ENCODE measurements at places on chromosomes 4 and X.

DNA sequence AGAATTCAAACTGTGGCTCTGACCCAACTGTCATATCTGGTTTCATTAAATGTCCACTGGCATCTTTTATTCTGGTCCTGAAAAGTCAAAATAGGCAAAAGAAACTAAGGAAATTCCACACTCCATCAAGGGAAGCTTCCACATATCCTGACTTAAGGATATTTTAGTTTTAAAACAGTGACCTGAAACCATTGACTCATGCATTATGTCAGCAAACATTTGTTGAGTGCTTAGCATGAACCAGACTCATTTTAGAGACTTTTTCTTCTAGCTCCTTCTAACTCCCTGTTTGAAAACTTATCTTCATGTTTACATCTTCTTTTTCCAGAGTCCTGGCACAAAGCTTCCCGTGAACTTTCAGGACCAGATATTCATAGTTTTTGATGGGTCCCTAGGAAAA lies 6.9 kb upstream of the CXCL1 start:
- no peaks in the 10 kb centered on the region for H3K27me3 ChIP-seq
- H3K27ac ChIP-seq = no peak overlapping the region
- no peak for DNase-seq
- no peaks in the 10 kb centered on the region for H3K36me3 ChIP-seq

- peaks cover 2% of the 10 kb centered on the region for H3K36me3 ChIP-seq
- no peak overlapping the region for H3K4me3 ChIP-seq
- no peaks in the 10 kb centered on the region for H3K4me1 ChIP-seq
- no peak overlapping the region for H3K27ac ChIP-seq
- no peak for DNase-seq
- H3K27me3 ChIP-seq = no peaks in the 10 kb centered on the region
Measured at GRCh38 chrX:40607381-40607780, 15.8 kb upstream of the MPC1L start.

GRCh38 chr4:99324979-99325378 lies 3.8 kb upstream of the ADH1B start:
- no peaks in the 10 kb centered on the region for H3K27me3 ChIP-seq
- H3K4me3 ChIP-seq = no peak overlapping the region
- H3K27ac ChIP-seq = peak overlapping the region; percentile 82
- H3K4me1 ChIP-seq = peaks cover 6% of the 10 kb centered on the region

GRCh38 chrX:43969504-43970501 lies 3.4 kb downstream of the NDP start:
- H3K27ac ChIP-seq = no peak overlapping the region
- H3K36me3 ChIP-seq = no peaks in the 10 kb centered on the region
- no peaks in the 10 kb centered on the region for H3K4me1 ChIP-seq
- no peaks in the 10 kb centered on the region for H3K27me3 ChIP-seq

- H3K4me1 ChIP-seq = no peaks in the 10 kb centered on the region
- no peak for DNase-seq
- H3K4me3 ChIP-seq = no peak overlapping the region
- no peak overlapping the region for H3K27ac ChIP-seq
- H3K27me3 ChIP-seq = no peaks in the 10 kb centered on the region
- no peaks in the 10 kb centered on the region for H3K36me3 ChIP-seq
Measured at GRCh38 chrX:66676413-66676812, 37.5 kb upstream of the EDA2R start.

DNA sequence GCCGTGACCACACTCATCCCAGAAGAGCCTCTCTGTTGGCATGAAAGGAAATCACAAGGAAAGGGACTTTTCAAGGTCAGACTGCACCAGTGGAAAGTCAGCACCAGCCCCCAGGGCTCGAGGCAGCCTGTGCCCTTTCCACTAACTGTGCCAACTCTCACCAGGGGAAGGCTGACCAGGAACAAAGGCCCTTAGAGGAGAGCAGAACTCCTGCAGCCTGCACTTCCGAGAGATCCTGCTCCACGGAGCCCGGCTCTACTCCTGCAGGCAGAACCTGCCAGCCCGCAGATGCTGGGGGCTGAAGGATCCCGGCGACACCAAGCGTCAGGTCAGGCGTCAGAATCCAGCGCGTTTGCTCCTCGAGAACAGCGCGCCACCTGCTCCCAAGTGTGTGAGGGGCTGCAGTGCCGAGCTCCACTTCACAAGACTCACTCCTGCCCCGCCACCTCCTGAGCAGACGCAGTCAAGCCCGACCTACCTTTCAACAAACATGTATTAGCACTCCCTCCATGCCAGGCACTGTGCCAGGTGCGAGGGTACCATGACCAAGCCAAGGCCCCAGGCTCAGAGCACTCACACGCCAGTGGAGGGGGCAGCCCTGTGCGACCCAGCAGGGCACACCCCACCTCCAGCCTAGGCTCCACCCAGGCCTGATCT lies 13.6 kb upstream of the HELT start:
- no peaks in the 10 kb centered on the region for H3K27me3 ChIP-seq
- H3K4me1 ChIP-seq = no peaks in the 10 kb centered on the region
- peak overlapping the region; percentile 48 for H3K4me3 ChIP-seq
- H3K36me3 ChIP-seq = no peaks in the 10 kb centered on the region
- H3K27ac ChIP-seq = no peak overlapping the region

DNA sequence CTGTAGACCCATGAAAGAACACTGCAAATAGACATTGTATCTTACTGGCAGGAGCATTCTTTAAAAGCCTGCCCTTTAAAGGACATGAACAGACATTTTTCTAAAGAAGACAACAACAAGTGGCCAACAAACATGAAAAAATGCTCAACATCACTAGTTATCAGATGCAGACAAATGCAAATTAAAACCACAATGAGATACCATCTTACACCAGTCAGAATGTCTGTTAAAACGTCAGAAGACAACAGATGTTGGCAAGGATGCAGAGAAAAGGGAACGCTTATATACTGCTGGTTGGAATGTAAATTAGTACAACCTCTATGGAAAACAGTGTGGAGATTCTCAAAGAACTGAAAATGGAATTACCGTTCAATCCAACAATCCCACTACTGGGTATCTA lies 77.2 kb downstream of the ATP10D start:
- no peaks in the 10 kb centered on the region for H3K4me1 ChIP-seq
- no peak for DNase-seq
- H3K27ac ChIP-seq = no peak overlapping the region
- H3K4me3 ChIP-seq = no peak overlapping the region
- no peaks in the 10 kb centered on the region for H3K27me3 ChIP-seq
- peaks cover 73% of the 10 kb centered on the region for H3K36me3 ChIP-seq

DNA sequence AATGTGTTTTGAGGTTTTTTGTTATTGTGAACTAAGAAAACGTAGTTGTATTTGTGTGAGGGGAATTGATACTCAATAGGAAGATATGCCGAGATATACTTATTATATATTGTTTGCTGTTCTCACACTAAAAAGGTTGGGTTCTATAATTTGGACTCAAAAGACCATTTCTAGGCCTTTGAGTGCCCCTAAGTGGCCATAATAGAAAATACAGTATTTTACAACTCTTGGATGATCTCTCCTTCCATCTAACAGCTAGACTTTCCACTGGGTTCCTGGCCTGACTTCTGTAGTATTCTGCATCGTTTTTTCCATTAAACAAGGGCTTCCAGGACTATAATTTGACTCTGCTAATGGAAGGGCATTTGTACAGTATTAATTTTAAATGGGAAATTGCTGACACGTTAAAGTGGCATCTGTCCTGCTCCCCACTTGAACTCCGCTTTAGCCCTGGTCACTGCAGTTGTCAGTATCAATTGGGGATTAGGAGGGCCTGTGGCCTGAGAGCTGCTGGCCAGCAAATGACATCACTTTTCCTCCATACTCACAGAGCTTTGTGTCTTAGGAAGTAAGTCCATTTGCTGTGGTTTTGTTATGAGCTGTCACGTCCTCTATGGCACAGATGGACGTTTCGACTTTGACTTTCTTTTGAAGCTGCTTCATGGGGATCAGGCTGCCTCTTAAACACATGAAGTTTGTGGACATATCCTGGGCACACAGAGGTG lies 176.9 kb downstream of the SLIT2 start:
- no peaks in the 10 kb centered on the region for H3K27me3 ChIP-seq
- no peak for DNase-seq
- no peaks in the 10 kb centered on the region for H3K4me1 ChIP-seq
- H3K36me3 ChIP-seq = no peaks in the 10 kb centered on the region

GRCh38 chr4:108795733-108796132 lies 32.9 kb upstream of the ETNPPL start:
- H3K27me3 ChIP-seq = no peaks in the 10 kb centered on the region
- peak overlapping the region; percentile 11 for H3K27ac ChIP-seq
- no peaks in the 10 kb centered on the region for H3K4me1 ChIP-seq
- no peak for DNase-seq
- H3K4me3 ChIP-seq = no peak overlapping the region

GRCh38 chrX:94065091-94065490 lies 391.1 kb downstream of the FAM133A start:
- no peak overlapping the region for H3K4me3 ChIP-seq
- DNase-seq = no peak
- no peak overlapping the region for H3K27ac ChIP-seq
- H3K36me3 ChIP-seq = no peaks in the 10 kb centered on the region
- no peaks in the 10 kb centered on the region for H3K4me1 ChIP-seq

DNA sequence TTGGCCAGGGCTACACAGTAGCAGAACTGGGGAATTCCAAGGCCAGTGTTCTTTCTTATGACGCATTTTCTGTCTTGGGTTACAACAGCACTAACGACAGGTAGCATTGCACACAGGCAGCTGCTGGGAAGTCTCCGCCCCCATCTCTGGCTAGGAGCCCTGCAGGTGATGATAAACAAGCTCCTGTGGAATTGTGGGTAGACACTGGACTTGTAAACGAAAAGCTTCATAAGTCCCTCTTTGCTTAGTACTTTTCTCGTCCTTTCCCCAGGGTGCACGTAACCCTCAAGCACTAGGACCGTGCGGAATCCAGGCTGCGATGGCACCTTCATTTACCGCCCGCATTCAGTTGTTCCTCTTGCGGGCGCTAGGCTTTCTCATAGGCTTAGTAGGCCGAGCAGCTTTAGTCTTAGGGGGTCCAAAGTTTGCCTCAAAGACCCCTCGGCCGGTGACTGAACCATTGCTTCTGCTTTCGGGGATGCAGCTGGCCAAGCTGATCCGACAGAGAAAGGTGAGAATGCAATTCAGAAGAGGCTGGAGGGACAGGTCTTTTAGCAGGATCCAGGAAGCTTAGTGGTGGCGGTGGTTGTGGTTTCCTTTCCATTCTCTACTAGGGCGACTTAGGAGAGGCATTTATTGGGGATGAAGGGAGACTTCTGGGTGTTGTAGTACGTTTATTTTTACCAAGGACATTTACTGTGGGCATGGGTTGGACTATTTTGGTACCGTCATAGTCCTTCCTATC lies at the start of gene FAAH2:
TSS of gene FAAH2 (plus strand) at position 200 of the 745 bp plus-strand sequence. CDS start at position 320, 120 bp downstream.
- H3K4me3 ChIP-seq = no peak within 1 kb of the TSS
- no peak for DNase-seq
- H3K27ac ChIP-seq = no peak within 1 kb of the TSS

GRCh38 chr4:88033309-88033708 lies 25.9 kb downstream of the PKD2 start:
- no peak overlapping the region for H3K4me3 ChIP-seq
- no peaks in the 10 kb centered on the region for H3K27me3 ChIP-seq
- no peak for DNase-seq
- peaks cover 4% of the 10 kb centered on the region for H3K4me1 ChIP-seq
- no peak overlapping the region for H3K27ac ChIP-seq
- H3K36me3 ChIP-seq = peaks cover 32% of the 10 kb centered on the region

- H3K36me3 ChIP-seq = peaks cover 16% of the 10 kb centered on the region
- no peak overlapping the region for H3K27ac ChIP-seq
- H3K27me3 ChIP-seq = no peaks in the 10 kb centered on the region
Measured at GRCh38 chr4:38794051-38794450, 10.5 kb downstream of the TLR1 start.

GRCh38 chr4:134533068-134533467 lies 331.5 kb upstream of the PABPC4L start:
- no peaks in the 10 kb centered on the region for H3K4me1 ChIP-seq
- no peaks in the 10 kb centered on the region for H3K36me3 ChIP-seq
- H3K4me3 ChIP-seq = no peak overlapping the region
- peak overlapping the region; percentile 45 for H3K27ac ChIP-seq

DNA sequence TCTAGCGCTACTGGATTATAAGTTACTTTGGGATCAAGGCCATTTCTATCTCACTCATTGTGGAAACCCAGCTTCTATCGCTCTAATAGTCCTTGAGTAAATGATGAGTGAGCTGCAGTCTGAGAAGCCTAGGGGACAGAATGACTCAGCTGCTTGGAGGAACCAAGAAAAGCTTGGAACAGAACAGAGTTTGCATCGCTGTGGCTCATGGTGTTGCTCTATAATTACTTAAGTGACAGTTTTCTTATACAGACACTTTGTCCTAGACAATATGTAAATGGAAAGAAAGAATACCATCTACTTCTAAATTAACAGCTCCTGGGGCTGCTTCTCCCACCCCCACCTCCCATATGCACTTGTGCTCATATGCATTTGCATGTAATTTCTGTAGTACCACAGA lies 156.9 kb downstream of the SLIT2 start:
- no peak for DNase-seq
- no peaks in the 10 kb centered on the region for H3K27me3 ChIP-seq
- no peaks in the 10 kb centered on the region for H3K36me3 ChIP-seq
- peak overlapping the region; percentile 41 for H3K27ac ChIP-seq

- H3K36me3 ChIP-seq = no peaks in the 10 kb centered on the region
- no peaks in the 10 kb centered on the region for H3K27me3 ChIP-seq
- H3K27ac ChIP-seq = no peak overlapping the region
- H3K4me3 ChIP-seq = no peak overlapping the region
Measured at GRCh38 chr4:68465058-68465457, 17.8 kb downstream of the TMPRSS11E start.

DNA sequence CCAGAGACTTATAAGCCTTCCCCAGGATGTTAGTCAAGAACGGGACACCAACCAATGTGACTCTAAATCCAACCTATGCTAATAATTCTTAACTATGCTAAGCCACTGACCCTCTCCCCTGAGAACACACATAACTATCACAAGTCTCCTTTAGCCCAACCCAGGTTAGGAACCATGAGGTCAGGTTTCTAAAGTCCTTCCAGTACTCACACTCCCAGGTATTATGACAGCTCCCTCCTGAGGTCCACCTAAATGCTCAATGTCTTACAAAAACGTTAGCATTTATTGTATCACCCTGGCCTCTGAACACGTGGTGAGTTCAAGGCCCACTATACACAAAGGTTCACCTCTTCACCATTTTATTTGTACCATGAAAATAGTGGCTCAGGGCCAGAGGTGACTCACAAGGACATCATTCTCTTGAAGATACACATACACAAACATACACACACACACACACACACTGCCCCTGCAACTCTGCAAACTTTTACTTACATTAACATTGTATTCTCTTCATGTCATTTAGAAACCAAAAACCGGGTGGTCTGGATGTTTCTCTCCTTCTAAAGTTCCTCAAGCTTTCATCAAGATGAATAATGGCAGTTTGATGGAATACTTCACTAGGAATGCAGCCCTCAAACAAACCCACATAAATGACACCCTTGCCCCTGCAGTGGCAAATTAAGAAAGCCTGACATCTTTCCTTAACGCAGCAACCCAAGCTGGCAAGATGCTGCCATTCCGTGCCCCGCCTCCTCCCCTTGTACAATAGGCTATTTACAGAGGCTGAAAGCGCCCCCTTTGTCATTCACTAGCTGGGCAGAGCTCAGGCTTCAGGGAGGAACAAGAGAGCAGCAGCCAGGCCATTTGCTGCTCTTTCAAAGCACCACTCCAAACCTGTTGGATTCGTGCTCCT lies 17.7 kb downstream of the ACSL1 start:
- no peaks in the 10 kb centered on the region for H3K36me3 ChIP-seq
- no peak for DNase-seq
- no peak overlapping the region for H3K4me3 ChIP-seq
- no peaks in the 10 kb centered on the region for H3K27me3 ChIP-seq
- H3K27ac ChIP-seq = peak overlapping the region; percentile 9
- peaks cover 5% of the 10 kb centered on the region for H3K4me1 ChIP-seq

GRCh38 chr4:62209757-62210485 lies 1009.8 kb downstream of the ADGRL3 start:
- no peaks in the 10 kb centered on the region for H3K27me3 ChIP-seq
- no peaks in the 10 kb centered on the region for H3K4me1 ChIP-seq
- H3K4me3 ChIP-seq = no peak overlapping the region
- H3K27ac ChIP-seq = no peak overlapping the region

Data from ascending aorta (tissue), 2 donors.